Activated naive CD4-positive, alpha-beta T cell (primary cell): ENCODE measurements at places on chromosomes 4 and X.

GRCh38 chrX:132900633-132901293, 57.7 kb downstream of the HS6ST2 start:
- DNase-seq, result no peak

DNA sequence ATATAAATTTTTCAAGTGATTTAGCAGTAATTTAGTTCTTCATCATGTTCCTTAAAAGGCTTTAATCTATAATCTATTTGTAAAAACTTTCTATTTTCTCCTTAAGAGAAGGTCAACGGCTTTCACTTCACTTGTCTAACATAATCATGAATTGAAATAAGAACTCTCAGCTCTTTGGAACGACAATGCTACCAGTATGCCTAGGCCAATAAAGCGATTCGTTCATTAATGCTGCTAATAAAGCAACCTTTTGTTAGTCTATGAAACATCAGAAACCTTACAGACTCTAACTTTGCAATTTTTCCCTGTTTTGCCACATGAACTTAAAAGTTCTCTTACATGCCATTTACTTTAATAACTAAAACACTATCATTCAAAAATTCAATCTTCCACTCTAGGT, 47.6 kb downstream of the FBXW7 start:
- DNase-seq, result no peak

DNA sequence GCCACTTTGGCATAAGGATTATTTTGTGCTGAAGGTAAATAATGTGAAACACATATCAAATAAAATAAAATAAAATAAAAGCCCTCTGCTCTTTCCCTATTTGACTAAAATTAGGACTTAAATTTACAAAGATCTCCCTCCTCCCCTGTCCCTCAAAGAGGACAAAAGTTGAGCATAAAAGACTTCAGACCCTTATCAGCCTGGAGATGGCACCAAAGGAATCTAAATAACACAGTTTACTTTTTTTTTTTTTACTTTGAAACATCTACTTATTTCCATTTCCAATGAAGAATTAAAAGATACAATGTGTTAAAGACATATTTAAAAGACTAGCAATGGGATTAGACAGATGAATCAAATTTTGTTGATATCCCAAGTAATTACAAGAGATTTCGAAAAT, 89.7 kb downstream of the EPHA5 start:
- DNase-seq, result no peak

DNA sequence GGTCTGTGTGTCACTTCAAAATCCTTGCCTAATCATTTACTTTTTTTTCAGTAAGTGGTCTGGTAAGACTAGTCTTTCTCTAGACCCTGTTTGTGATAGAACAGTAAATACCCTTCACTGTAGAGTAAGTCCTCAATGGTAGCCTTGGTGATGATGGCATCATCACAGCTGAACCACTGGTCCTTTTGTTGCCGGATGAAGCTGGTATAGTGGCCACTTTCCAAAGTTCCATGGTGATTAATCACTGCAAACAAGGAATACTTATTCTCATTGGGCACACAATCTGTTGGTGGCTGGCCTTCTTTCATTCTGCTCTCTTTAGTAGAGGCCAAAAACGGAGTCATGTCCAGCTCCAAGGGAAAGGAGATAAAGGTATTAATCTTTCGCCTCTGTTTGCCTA, 2.9 kb downstream of the USP51 start:
- DNase-seq, result no peak

- no peak for DNase-seq
Observed at GRCh38 chr4:57103051-57103450, 7.1 kb downstream of the IGFBP7 start.

GRCh38 chr4:100106982-100107381, 83.3 kb downstream of the DDIT4L start:
- no peak for DNase-seq

- no peak for DNase-seq
Observed at GRCh38 chrX:27679281-27679680, 89.1 kb downstream of the DCAF8L2 start.

- DNase-seq, result no peak
Observed at GRCh38 chr4:14896656-14897175, 105.6 kb upstream of the CPEB2 start.

- no peak for DNase-seq
Observed at GRCh38 chr4:143667461-143667860, 33.0 kb downstream of the FREM3 start.

- no peak for DNase-seq
Observed at GRCh38 chr4:56870946-56871345, 36.8 kb upstream of the REST start.

GRCh38 chr4:7761720-7762119, 177.9 kb downstream of the AFAP1 start:
- DNase-seq, result peak; percentile 30

DNA sequence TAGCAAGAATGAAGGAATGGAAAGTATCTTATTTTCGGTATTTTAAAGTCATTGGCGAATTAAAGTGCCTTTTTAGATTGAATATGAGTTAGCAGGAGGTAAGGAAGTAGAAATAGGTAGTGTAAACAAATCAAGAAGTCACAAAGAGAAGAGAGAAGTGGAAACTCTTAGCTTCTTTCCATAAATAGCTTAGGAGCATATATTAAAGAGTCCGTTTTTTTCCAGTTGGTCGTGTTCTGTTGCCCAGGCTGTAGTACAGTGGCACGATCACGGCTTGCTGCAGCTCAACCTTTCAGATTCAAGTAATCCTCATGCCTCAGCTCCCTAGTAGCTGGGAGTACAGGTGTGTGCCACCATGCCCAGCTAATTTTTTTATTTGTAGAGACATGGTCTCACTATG, 56.4 kb downstream of the UBE2K start:
- no peak for DNase-seq

GRCh38 chrX:12141511-12141910, 3.2 kb downstream of the FRMPD4 start:
- no peak for DNase-seq

DNA sequence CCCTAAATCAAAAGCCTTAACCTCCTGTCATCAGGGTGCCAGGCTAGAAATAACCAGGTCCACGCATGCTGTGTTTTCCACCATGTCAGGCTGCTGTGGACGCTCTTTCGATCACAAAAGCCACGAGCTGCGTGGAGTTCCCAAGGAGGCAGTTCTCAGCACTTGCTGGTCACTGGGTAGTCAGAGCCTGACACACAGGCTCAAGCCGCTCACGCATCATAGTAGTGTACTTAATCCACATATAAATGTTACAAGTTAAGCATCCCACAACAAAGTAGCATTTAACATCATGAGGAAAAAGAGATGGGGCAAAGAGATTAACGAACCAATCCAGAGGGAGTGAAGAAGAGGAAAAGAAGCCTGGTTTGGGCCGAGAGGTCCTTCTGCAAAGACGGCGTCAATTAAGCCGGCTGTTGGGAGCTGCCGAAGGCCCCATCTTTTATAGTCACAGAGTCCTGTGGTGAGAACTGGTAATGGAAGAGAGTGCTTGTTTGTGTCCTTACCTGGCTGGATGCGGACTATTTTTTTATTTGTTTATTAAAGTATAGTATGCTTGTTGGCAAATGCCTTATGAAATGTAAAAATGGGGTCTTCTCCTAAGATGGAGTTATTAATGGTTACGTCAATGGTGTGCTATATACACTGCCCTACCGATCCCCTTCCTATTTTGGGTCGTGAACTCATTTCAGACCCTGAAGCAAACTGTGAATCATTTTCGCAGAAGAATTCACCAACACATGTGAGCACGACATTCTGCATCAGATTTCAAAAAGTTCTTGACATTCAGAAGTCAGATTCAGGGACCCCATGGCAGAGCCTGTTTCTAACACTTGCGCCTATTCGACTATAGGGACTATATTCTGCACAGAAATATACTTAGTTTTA, 675 bp downstream of the PRIMPOL start:
- DNase-seq, result no peak

GRCh38 chrX:54695816-54696487, 102.1 kb downstream of the ITIH6 start:
- no peak for DNase-seq

DNA sequence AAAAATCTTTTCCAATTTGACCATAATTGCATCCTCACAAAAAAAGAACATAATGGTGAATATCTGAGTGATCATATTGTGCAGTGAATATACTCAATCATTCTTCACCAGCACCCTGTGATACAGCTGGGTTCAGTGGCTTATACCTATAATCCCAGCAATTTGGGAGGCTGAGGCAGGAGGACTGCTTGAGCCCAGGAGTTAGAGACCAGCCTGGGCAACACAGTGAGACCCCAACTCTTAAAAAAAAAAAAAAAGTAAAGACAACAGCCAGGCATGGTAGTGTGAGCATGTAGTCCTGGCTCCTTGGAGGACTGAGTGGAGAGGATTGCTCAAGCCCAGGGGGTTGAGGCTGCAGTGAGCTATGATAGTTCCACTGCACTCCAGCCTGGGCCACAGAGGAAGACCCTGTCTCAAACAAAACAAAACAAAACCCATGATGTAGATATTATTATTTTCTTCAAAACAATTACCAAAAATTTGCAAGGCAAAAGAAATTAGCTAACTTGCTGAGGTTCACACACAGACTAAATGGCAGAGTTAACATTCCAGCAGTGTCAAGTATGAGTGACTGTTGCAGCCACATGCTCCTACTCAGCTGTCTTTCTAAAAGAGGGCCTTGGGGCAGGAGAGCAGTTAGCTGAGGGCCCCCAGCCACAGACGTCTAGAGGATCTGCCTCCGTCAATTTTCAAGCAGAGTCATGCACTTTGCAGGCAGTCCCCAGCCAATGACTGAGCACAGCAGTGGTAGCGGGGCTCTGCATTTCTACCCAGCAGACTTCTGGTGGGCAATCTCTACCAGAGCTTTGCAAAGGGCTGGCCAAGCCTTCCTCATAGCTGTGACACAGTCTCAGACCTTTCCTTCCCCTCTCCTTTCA, 33.4 kb downstream of the ADGRA3 start:
- no peak for DNase-seq

GRCh38 chrX:47687263-47687662, 28.3 kb upstream of the UXT start:
- DNase-seq, result no peak

DNA sequence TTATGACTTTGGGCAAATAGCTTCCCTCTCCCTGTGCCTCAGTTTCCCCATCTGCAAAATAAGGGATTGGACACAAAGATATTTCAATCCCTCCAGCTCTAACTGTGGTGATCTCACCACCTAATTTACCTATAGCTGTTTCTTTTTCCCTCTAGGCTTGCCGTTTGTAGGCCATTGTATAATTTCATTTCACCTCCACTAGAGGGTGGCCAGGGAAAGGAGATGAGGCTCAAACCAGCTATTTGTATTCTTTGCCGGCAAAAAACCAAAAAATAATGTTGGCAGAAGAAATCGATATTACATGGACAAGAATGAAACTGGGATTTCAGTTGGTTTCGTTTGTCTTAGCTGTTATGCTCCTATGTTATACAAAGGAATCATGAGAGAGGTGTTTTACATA, 36.1 kb upstream of the DOCK11 start:
- no peak for DNase-seq

DNA sequence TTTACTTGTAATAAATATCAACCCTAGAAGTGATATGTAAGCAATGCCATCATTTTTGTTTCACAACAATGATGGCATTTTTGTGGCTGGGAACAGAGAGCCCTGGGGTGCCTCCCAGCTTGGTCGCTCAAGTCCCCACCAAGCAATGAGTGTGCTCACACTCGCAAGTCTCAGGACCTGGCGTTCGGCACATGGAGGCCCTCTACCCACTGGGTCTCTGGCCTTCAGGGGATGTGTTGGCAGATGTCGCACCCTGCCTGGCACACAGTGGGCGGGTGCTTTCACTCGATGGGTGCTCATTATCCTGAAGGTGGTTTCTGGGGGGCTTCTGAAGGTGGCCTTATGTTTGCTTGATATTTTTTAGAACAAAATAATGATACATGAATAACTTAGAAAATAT, 74.7 kb upstream of the STS start:
- DNase-seq, result no peak

DNA sequence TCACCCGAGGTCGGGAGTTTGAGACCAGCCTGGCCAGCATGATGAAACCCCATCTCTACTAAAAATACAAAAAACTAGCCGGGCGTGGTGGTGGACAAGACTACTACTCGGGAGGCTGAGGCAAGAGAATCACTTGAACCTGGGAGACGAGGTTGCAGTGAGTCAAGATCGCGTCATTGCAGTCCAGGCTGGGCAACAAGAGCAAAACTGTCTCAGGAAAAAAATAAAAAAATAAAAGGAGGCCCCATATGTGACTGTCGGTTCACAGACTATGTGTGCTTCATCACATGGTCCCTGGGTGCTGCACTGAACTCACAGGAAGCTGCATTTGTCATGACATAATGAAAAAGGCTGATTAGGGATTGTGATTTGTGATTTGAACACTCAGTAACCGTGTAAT, 6.4 kb downstream of the TRIML1 start:
- no peak for DNase-seq

DNA sequence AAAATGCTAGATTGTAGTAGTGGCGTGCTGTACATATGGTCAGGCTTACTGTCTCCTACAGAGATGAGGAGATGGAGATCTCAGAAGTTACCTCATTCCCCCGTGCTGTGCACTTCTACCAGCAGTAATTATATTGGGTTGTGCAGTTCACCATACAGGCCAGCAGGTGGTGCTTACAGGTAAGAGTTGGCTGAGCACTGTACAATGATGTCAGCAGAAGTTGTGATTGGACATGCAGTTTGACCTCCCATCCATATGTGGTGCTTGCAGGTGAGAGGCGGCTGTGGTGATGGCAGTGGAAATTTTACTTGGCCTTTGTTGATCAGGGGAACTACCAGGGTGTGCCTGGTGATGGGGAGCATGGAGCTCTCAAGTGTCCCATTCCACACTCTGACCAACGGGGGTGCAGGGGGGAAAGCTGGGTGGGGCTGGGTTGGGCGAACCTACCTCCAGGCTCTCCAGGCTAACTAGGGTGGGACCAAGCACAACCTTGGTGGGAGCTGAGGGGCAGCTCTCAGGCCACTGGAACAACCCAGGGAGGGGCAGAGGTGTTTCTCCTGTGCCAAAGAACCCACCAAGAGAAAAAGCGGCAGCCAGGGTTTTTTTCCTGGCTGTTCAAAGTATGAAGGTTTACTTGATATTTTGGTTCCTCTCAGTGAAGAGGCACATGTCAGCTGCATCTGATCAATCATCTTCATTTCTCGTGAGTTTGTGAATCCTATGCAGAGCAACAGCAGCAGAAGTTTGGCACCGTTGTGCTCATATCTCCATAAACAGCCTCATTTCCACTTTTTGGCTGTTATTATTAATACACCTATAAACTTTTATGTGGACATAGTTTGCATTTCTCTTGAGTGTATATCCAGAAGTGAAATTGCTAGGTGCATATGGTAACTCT, 73.8 kb upstream of the FREM3 start:
- DNase-seq, result no peak

GRCh38 chr4:70925899-70926635, 23.9 kb downstream of the MOB1B start:
- no peak for DNase-seq

GRCh38 chr4:128775916-128776315, 33.6 kb upstream of the JADE1 start:
- DNase-seq, result no peak
